COLO829 (cell line): ENCODE measurements at places on chromosomes 2 and 18.
A peak's percentile ranks its signal among the peaks of the same experiment; 100 is the strongest.

GRCh38 chr2:128421286-128421685, 102.6 kb upstream of the HS6ST1 start:
- DNase-seq, result no peak

GRCh38 chr2:185338104-185338503, 400.5 kb upstream of the FSIP2 start:
- no peak for DNase-seq

- peak; percentile 45 for DNase-seq
These were observed 78.8 kb upstream of the ITGB6 start for GRCh38 chr2:160278879-160279177.

DNA sequence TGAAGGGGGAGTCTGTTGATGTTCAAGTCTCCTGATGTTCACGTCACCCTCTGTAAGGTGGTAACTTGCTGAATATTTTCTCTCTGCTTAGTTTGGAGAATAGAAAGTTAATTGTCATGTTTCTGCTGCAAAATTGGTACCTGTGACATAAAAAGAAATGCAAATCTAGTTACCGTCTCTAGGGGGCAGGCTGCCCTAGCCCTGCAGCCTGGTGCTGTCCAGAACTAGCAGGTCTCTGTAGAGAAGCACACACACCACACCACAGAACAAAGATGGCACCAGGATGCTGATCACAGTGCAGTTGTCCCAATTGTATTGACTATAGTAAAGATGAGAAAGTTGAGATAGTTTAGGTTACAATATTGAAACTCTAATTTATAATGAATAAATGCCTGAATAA, 47.0 kb downstream of the SLC9A4 start:
- DNase-seq, result peak; percentile 50

DNA sequence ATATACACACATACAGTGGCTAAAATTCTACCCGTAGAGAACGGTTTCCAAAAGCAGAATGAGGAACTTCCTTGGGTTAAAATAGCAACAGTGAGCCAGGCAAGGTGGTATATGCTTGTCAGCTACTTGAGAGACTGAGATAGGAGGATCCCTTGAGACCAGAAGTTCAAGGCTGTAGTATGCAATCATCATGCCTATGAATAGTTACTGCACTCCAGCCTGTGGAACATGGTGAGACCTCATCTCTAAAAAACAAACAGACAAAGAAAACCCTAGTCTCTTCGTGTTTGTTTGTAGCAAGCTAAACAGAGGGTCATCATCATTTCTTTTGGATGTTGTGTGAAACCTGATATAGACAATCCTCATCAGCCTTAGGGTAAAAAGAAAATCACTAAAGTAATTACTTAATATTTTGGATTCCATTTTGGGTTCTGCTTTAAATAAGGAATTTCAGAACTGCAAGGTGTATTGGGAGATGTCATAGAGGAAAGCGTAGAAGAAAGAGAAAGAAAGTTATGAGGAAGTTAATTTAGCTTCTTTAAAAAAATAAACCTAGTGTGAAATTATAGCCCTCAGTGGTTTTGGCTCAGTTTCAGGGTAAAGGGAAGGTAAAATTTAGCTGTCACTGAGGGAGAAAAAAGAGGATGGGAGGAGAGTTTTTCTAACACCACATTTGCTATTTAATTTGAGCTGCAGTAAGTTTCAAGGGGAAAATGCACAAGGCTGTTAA, 46.5 kb downstream of the PLEK start:
- no peak for DNase-seq

- DNase-seq, result no peak
These were observed 13.8 kb upstream of the PLA2R1 start for GRCh38 chr2:160076241-160076640.

DNA sequence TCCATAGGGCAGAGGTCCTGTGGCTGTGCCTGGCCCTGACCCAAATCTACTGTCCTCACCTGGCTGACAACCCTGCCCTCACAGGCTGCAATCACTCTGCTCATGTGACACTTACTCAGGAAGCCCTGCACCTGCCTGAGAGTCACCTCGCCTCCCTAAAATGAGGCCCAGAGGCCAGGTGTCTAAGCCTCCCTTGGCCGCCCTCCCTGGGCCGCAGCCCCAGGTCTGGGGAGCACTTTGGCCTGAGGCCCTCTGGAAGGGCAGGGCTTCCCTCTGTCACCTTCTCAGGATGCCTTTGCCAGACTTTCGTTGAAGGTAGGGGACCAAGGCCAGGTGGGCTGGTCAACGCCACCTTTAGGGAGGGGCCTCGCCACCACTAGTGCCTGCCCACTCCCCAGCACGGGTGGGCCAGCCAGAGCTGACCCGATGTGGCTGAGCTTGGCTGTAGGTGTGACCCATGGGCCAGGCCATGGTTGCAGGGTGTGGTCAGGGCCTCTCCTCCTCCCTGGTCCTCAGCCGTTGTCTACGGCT, 6.1 kb upstream of the GPC1 start:
- DNase-seq, result no peak

- DNase-seq, result no peak
These were observed 59.9 kb upstream of the KCNE4 start for GRCh38 chr2:222992137-222992536.

GRCh38 chr2:95029898-95030341, 4.4 kb downstream of the MAL start:
- no peak for DNase-seq

GRCh38 chr2:217953531-217953932, 49.3 kb downstream of the TNS1 start:
- no peak for DNase-seq
